GM18507 (cell line): ENCODE measurements at places on chromosomes 7 and 10.

GRCh38 chr7:1713502-1714484, 43.7 kb downstream of the ELFN1 start:
- DNase-seq = no peak

GRCh38 chr10:78972160-78972946, 96.4 kb upstream of the ZMIZ1 start:
- DNase-seq = no peak

DNA sequence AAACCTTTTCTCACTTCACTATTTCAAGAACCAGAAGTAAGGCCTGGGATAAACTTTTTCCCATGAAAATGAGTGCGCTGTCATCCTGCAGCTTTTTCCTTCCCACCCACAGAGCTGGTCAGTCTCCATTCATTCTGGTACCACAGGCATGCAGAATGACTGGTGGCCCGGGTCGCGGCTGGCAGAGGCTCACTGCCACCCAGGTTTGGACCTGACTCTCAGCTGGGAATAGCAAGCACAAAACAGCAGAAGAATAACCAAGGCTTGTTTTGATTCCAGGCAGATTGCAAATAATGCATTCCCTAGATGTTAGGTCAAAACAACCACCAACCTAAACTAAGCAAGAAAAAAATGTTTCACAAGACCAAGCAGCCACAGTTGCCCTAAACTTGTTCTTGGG, 190.5 kb upstream of the NRP1 start:
- no peak for DNase-seq

GRCh38 chr7:68434857-68435256, 1163.4 kb upstream of the AUTS2 start:
- no peak for DNase-seq

GRCh38 chr10:1978584-1978983, 241.3 kb upstream of the ADARB2 start:
- no peak for DNase-seq

DNA sequence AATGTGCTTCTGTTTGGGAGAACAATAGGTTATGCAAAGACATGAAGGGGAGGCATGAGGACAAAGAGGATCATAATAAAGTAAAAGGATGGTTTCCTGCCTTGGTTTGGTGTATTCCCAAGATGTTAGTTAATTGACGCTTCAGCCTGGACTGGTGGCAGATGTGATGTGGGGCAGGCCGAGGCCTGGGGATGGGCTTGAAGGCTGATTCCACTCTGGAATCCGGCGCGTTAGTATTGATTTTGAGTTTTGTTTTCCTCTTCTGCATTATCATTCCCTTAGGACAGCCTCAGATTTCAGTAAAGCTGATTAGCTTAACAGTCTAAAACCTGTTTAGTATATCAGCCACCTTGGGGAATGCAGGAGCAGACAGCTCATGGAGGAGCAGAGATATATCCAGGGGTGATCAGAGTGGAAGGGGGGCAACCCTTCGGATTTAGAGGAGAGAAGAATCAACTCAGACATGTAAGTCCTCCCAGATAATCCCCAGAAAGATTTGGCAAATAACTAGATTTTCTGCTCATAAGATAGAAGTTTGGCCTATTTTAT, 159.8 kb upstream of the MTPN start:
- no peak for DNase-seq

- DNase-seq = no peak
These were observed 5.3 kb upstream of the DEPP1 start for GRCh38 chr10:44983895-44984278.

- DNase-seq = no peak
These were observed 11.3 kb upstream of the STMP1 start for GRCh38 chr7:135650831-135651573.

- no peak for DNase-seq
These were observed 45.5 kb upstream of the RNF148 start for GRCh38 chr7:122748195-122748594.

DNA sequence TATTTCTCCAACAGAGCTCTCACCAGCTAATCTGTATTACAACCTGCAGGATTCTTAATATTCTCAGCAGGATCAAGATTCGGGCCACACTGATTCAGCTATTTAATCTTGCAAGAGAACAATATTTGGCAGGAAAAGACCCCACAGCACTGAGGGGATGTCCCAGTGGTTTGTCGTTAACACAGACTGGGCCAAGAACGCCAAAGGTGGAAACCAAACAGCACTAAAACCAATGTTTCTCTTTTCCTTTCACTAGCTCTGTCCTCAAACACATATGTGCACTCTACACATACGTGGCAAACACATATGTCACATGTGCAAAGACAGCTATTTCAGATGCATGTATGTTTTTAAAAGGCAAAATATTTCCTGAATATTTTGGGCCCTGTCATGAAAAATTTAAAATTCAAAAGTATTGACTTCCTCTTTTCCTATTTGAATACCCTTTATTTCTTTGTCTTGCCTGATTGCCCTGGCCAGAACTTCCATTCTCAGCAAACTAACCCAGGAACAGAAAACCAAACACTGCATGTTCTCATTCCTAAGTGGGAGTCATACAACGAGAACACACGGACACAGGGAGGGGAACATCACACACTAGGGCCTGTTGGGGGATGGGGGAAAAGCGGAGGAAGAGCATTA, 51.7 kb upstream of the NEBL start:
- DNase-seq = no peak

DNA sequence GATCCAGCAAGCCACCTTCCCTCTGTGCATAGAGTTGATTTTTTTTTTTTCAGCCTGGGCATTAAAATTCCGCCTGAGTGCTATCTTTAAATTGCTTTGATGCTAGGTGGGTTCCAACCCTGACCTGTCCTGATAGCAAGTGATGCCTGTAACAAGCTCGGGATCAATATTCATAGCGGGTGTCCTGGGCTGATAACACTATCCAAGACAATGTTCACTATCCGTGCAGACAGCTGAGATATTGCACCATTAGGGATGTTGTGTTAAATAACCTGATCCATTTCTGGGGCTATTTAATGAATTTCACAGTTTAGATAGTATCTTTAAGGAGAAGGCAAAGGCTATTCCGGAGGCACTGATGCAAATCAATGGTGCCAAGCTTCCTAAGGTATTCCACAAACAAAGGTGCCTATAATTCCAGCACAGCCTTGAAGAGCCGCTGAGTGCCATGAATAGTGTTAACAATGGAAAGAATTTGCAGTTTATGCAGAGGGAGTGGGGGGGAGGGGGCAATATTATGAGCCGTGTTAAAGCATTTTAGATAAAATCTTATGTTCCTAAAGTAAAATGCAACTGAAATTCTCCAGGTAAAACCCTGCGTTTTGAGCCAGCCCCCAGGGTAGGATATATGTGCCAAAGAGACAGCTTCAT, 4.2 kb upstream of the NKX1-2 start:
- DNase-seq = no peak

- DNase-seq = no peak
These were observed at the start of gene TWIST1 for GRCh38 chr7:19117091-19117869. Gene TWIST1, minus strand, starts transcription at chr7:19117636. Its CDS starts 315 bp downstream, at chr7:19117321.

- DNase-seq = no peak
These were observed 6.5 kb downstream of the ASB13 start for GRCh38 chr10:5659702-5660528.

- DNase-seq = no peak
These were observed 23.5 kb upstream of the WAPL start for GRCh38 chr10:86545101-86545500.

DNA sequence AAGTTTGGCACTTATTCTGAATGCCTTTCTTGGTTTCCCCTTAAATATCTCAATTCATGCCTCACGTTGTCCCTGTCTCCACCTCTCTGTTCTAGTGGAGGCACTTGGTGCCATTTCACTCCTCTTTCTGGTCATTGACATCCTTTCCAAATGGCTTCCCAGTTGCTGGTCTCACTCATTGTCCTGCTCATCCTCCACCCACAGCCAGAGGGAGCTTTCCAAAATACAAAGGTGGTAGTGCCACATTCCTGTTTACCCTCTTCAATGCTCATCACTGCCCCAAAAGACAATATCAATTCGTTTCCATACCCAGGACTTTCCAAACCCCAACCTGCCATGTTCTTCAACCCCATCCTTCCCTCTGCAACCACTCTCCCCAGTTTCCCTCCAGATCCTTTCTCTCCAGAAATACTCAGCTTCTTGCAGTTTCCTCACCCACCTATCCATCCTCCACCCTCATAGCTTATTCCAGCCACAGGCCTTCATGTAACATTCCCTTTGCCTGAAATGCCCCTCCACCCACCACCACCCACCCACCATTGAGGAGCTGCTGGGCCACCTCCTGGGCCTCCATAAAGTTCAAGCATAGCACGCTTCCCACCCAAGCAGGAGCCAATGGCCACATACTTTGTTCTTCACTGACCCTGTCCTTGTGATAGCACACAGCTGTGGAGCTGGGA, 63.1 kb upstream of the ADRB1 start:
- no peak for DNase-seq

GRCh38 chr10:66928776-66929175, 2.9 kb downstream of the LRRTM3 start:
- DNase-seq = no peak

DNA sequence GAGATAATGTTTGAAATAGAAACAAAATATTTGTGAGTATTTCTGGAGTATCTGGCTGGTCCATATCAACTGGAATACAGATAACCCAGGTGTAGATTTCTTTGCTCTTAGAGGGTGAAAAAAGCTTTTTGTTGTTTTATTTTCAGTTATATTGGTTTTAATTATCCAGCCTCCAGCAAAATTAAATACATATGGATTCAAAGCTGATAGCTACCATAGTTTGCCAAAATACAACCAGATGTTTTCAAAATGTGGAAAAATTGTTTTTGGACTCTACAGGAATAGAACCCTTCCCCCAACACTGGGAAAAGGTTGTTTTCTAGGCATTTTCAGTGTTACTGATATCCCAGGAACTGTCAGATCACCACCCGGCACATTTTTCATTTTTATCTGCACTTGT, 30.1 kb downstream of the LRRC17 start:
- DNase-seq = no peak

GRCh38 chr10:104527013-104527412, 114.1 kb upstream of the SORCS3 start:
- no peak for DNase-seq

GRCh38 chr7:24227068-24227467, 56.9 kb upstream of the NPY start:
- no peak for DNase-seq

DNA sequence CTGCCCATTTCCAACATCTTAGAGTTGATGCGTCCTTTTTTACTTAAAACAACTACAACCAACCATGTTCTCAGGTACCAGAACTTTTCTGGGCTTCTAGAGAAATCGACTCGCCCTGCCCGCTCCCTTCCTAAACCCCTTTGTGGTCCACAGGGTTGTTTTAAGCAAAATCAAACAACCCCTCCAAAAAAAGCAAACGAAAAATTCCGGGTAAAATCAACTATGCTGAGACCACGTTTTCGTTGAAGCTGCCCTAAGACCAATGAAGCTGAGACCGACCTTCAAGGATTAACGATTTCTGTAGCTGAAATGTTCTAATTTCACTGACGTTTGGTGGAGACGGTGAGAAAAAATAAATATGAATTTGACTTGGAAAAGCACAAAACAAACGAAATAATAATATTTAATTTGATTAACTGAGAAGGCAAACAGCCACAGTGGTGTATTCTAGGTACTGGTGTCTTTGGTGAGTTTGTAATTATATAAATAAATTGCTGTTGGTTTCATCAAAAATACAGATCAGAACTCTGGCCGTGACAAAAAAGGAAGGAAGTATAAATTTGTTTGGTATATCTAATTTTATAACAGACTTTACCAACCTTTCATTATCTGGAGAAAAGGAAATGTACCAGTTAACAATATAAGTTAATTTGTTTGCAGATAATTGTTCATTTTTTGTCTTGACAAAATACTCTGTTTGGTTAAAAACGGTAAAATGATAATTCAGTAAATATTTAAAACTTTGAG, 4.7 kb upstream of the IGF2BP3 start:
- no peak for DNase-seq

DNA sequence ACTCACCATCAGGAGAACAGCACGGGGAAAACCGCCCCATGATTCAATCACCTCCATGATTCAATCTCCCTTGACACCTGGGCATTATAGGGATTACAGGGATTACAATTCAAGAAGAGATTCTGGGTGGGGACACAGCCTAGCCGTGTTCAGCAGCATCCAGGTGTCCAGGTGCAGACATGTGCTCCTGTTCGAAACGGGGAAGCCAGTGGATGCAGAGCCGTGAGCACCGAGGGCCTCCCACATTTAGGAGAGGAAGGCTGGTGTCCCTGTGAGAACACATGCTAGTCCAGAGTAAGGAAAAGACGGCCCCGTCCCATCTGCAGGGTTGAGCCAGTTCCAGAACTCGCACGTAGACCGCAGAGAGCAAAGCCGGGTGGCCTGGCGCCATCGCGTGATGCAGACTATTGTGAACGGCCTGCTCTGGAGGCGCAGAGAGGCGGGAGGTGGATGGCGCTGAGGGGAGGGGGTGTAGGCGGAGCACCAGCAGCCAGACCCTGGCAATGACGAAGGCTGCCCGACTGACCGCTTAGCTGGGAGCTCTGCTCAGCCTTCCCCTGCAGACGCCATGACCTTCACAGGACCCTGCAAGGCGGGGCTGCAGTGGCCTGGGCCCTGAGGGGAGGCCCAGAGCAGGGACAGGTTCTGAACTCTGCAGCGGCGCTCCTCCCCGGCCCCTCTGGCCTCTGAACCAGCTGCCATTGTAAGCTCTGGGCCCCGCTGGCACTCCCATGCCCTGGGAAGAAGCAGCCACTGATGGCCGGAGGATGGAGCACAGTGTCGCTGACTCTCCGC, 141.6 kb upstream of the TCERG1L start:
- no peak for DNase-seq

DNA sequence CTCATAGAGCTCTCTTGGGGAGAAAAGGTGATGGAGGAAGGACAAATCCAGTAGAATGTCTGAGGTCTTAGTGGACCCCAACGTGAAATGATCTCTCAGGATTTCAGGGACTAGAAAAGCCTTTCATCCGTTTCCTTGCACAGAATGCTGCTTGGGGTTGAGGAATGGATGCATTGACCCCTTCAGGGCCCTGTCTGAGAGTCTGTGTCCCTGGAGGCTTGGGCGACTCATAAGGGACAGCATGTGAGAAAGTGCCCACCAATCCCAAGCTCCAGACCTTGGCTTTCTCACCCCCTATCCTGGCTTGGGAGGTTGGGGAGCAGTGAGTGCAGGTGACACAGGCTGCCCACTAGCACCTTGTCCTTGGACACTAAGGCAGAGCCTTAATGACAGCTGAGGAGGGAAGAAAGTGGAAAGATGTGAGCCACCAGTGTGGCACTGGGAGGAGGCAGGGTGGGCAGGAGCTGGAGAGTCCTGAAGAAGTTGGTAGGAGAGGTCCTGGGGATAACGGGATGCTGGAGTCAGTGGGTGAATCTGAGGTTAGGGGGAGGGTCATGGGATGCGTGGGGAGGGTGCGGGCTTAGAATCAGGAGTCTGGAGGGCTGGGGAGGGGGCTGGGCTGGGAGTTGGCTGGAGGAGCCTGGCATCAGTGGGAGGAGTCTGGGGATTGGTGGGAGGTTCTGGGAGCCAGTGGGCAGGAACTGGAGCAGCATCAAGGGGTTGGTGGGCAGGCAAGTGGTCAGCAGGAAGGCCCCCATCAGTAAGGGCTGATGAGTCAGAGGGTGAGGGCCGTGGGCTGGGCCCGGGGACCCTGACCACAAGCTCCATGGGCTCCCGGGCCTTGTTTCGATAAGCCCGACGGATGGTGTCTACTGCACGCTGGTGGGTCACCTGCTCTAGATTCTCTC, 8.6 kb downstream of the LZTS2 start:
- DNase-seq = no peak

GRCh38 chr10:11081408-11081807, 63.7 kb downstream of the CELF2 start:
- no peak for DNase-seq

GRCh38 chr10:45353186-45353585, 20.8 kb upstream of the ALOX5 start:
- DNase-seq = no peak
